Stimulated activated CD8-positive, alpha-beta memory T cell treated with anti-CD3 and anti-CD28 coated beads, Interleukin-4, amount 100 ng/mL, for 1 hour (primary cell): ENCODE measurements at places on chromosomes 16 and 17.

- no peak for DNase-seq
These were observed 37.1 kb upstream of the MEOX1 start for GRCh38 chr17:43698678-43699437.

- no peak for DNase-seq
These were observed 260.1 kb downstream of the SNX29 start for GRCh38 chr16:12236589-12236988.

DNA sequence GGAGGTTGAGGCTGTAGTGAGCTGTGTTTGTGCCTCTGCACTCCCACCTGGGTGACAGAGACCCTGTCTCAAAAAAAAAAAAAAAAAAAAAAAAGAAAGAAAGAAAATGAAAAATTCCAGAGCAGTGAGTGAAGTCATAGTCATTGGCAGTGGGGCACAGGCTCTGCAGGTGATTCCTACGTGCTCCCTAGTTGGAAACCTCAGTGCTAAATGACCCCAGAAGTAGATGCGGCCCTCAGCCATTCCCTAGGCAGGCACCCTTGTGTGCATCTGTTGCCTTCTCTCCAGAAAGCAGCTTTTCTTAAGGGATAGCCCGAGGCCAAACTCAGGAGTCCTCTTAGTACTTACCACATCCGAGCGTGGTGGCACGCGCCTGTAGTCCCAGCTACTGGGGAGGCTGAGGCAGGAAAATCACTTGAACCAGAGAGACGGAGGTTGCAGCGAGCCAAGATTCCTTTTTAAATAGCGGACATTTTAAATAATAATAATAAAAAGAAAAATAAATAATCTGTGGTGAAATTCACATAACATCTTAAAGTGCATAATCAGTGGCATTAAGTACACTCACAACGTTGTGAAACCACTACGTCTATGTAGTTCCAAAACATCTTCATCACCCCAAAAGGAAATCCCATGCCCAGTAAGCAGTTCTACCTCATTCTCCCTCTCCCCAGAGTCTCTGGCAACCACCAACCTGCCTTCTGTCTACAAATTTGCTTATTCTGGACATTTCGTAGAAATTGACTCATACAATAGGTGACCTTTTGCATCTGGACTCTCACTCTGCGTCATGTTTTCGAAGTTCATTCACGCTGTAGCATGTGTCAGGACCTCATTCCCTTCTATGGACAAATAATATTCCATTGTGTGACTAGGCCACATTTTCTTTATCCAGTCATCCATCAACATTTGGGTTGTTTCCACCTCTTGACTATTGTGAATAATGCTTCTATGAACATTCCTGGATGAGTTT, 12.5 kb upstream of the SPHK1 start:
- DNase-seq, result no peak

- DNase-seq, result no peak
These were observed 5.4 kb upstream of the PSMC5 start for GRCh38 chr17:63821804-63822203.

DNA sequence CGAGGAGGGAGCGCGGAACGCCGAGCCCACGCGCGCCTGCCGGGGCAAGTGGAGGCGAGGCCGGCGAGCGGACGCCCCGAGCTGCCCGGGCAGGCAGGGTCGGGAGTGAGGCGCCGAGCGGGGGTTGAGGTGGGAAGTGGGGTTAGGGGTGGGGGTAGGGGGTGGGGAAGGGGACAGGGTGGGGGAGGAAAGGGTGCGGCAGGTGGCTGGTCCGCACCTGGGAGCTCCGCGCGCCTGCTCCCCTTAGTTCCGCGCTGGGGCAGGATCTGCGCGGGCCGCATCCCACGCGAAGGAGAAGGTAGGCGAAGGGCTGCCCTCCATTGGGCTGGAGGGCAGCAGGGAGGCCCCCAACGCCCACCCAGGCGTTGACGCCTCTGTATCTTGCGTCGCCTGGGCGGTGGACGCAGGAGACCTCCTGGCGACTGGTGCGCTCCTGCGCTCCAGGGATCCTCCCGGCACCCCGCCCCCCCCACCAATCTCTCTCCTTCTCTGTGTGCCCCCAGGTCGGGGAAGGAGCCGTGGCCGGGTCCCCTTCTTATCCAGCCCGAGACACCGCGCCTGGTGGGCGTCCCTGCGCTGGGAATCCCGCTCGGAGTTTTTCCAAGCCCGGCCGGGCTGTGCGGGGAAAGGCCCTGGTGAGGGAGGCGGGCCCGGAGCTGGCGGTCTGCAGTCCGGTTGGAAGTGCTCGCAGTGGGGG, 51.3 kb upstream of the AMZ2 start:
- no peak for DNase-seq

- no peak for DNase-seq
These were observed 187.0 kb upstream of the CDH13 start for GRCh38 chr16:82439678-82440293.

GRCh38 chr17:54883939-54884338, 16.7 kb upstream of the TOM1L1 start:
- no peak for DNase-seq
